Uterus (tissue), 4 donors: ENCODE measurements at places on chromosomes 13 and 19. TPM values are rescaled to one million over a fixed set of nuclear protein-coding genes. Genes with fewer than 3 reads are reported as not detected.

The FGF22 gene
- not detected for total RNA-seq

The RNF225 gene
- total RNA-seq: not detected

The ANGPTL8 gene
- total RNA-seq: 3.0 TPM

The THSD8 gene
- total RNA-seq: not detected

The ZFP82 gene
- total RNA-seq: 11.2 TPM

The RNASEH2A gene
- 3.2 TPM for total RNA-seq

The SIGLEC12 gene
- total RNA-seq: not detected

The CGB5 gene
- not detected for total RNA-seq

The ARHGAP33 gene
- total RNA-seq: 1.5 TPM

The ONECUT3 gene
- total RNA-seq: not detected

The GYS1 gene
- 12.9 TPM for total RNA-seq
